ENCODE measurements at places on chromosomes 2 and 18.

- DNase-seq = no peak
Observed at GRCh38 chr2:133360190-133360589, 208.1 kb downstream of the NCKAP5 start.

DNA sequence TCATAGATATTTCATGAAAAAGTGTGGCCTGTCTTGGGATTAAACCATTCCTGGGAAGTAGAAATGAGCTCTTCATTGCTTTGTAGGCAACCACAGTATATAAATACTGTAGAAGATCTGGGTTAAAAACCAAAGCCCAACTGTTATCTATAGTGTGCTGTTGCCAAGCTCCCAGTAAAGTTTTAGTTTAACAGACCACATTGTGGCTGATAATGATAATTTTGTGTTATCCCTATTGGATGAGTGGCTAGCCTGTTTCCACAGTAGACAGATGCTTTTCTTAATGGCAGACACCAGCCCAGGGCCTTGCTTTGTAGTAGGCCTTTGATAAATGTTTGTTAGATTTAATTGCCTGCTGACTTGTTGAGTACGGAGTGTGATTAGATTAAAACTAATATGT lies 52.1 kb downstream of the FMNL2 start:
- no peak for DNase-seq

DNA sequence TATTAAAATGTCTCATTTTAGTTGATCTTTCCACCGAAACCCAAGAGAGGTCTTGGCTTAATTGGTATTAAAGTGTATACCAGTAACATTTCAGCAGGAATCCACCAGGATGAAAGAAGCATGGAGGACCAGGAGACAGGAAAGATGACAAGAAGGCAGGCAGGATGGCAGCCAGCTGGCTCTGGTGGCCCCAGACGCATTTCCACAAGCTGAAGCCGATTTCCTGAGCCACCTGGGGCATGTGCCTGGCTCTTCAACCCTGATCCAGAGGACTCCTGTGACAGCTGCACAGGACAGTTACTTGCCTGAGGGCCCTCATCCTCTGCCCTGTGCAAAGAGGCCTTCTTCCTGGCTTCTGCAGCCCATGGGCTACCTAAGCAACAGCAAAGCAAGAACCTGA lies 56.9 kb upstream of the NFU1 start:
- no peak for DNase-seq

- DNase-seq = peak; percentile 77
Observed at GRCh38 chr2:238370823-238371372, 50.6 kb downstream of the TRAF3IP1 start.

DNA sequence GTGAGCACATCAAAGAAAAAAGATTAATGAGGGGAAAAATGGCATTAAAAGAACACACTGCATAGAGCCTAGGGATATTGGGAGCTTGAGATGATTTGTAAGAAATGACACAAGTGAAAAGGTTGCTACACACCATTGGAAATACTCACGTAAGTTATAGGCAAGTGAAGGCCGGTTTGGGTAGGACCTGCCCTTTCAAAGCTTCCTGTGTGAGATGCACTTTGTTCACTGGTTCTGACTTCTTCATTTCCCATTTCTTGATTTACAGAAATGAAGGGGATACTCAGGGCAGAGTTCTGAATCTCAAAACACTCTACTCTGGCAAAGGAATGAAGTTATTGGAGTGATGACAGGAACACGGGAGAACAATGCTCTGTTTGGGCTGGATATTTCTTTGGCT lies at the start of gene IL18RAP:
Gene IL18RAP, plus strand, starts transcription at position 251 of the 400 bp plus-strand sequence. Its CDS starts 118 bp downstream, at position 369.
- DNase-seq = no peak

DNA sequence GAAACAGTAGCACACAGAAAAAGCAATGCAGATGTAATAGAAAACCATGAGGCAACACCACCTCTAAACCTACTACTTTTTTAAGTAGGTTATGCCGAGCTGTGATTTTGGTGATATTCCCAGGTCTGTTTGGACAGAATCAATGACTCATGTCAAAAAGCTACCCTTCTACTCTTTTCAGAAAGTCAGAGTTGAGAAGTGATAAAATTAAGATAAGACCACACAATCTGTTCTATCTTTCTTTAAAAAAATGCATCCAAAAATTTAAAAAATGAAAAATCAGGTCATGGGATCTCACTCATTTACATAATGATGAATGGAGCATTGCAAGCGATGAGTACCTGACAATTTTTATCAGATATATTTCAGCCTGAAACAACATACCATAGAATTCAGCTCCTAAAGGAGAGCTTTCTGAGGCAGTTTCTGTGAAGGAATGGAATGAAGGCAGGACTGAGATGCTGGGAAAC lies 826.3 kb downstream of the BCL11A start:
- no peak for DNase-seq

GRCh38 chr2:168188002-168188401 lies 59.4 kb downstream of the STK39 start:
- no peak for DNase-seq

GRCh38 chr2:6863792-6864191 lies 1.9 kb downstream of the CMPK2 start:
- DNase-seq = no peak

- no peak for DNase-seq
Observed at GRCh38 chr2:24317491-24317920, 42.8 kb downstream of the ITSN2 start.

Data from right forelimb (tissue), 1 donor.